ENCODE measurements at places on chromosomes 4 and X.

- no peak for DNase-seq
Observed at GRCh38 chr4:4987656-4988055, 31.6 kb downstream of the CYTL1 start.

GRCh38 chrX:53476371-53476770 lies 42.2 kb upstream of the HSD17B10 start:
- DNase-seq: no peak

- no peak for DNase-seq
Observed at GRCh38 chr4:6324999-6325787, 55.5 kb downstream of the WFS1 start.

GRCh38 chr4:162272215-162272614 lies 108.4 kb upstream of the FSTL5 start:
- no peak for DNase-seq

- no peak for DNase-seq
Observed at GRCh38 chr4:128841402-128841801, 31.9 kb downstream of the JADE1 start.

Measured in HuH-7 (cell line).